ENCODE measurements at places on chromosomes 16 and 17. TPM values are rescaled to one million over a fixed set of nuclear protein-coding genes. Genes with fewer than 3 reads are reported as not detected.
A peak's percentile ranks its signal among the peaks of the same experiment; 100 is the strongest.

ERN2 gene
- total RNA-seq: 0.11 TPM

DNA sequence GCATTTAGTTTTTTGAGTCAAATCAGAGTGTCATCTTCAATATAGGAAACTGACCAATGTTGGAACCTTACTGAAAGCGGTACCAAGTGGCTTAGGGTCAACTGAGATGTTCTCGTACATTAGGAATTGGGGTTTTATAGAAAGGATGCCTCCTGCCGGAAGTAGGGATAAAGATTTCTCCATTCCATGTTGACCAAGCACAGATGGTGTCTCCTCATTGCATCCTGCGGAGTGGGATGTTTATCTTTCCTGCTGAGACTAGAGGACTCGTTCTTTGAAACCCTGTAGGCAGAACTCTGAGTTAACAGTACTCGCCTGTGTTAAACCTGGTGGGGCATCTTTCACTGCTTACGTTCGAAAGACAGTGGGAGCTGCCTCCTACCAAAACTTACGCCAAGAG is 1.4 kb downstream of the SHISA6 start:
- H3K4me3 ChIP-seq: no peak overlapping the region
- no peaks in the 10 kb centered on the region for H3K36me3 ChIP-seq
- no peak overlapping the region for H3K27ac ChIP-seq
- no peak for DNase-seq
- no peaks in the 10 kb centered on the region for H3K4me1 ChIP-seq

DNA sequence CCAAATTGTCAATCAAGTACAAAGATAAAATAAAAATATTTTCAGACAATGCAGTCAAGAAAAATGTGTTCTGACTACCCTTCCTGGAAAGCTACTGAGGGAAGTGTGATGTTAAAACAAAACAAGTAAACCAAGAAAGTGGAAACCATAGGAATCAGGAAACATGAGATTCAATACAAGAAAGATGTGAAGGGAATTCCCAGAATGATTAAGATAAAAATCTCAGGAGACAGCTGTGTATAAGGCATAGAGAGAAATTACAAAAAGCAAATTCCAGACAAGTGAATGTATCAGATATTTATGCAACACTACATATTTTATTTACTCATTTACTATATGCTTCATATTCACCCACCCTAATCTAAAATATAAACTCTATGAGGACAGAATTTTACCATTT is 32.2 kb downstream of the TRIM37 start:
- no peaks in the 10 kb centered on the region for H3K4me1 ChIP-seq
- H3K27ac ChIP-seq: no peak overlapping the region
- peaks cover 47% of the 10 kb centered on the region for H3K36me3 ChIP-seq
- no peak overlapping the region for H3K4me3 ChIP-seq
- no peaks in the 10 kb centered on the region for H3K27me3 ChIP-seq
- DNase-seq: no peak

ABCA6 gene
- total RNA-seq: not detected

DNA sequence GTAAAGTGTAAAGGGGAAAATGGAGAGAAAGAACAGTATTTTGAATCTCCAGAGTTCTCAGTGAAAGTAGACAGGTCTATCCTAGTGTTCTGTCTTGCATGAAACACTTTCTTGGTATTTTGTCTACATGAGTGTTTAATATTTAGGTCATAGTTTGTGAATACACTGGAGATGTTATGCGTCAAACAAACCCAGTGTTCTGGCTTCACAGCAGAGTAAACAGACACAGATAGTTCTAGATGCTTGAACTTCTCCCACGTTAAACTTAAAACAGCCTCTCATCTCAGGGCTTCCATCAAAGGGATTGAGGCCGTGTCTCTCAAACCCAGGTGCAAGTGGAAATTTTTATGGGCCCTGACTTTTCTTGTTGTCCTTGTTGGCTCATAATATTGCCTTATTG is 48.3 kb downstream of the RBFOX1 start:
- no peak for DNase-seq
- H3K27ac ChIP-seq: no peak overlapping the region
- no peak overlapping the region for H3K4me3 ChIP-seq
- no peaks in the 10 kb centered on the region for H3K27me3 ChIP-seq

DNA sequence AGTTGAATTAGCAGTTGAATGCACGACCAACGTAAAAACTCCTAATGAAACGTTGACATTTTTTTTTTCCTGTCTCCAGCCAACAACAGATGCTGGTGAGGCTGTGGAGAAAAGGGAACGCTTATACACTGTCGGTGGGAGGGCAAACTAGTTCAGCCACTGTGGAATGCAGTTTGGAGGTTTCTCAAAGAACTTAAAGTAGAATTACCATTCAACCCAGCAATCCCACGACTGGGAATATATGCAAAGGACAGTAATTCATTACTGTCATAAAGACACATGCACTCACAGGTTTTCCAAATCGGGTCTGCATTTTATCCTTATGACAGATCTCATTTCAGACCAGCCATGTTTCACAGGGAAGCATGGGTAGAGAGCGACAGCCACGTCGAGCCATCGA is 3.5 kb upstream of the WFDC1 start:
- no peaks in the 10 kb centered on the region for H3K36me3 ChIP-seq
- DNase-seq: no peak
- H3K27ac ChIP-seq: no peak overlapping the region
- H3K27me3 ChIP-seq: no peaks in the 10 kb centered on the region
- peaks cover 15% of the 10 kb centered on the region for H3K4me1 ChIP-seq
- H3K4me3 ChIP-seq: no peak overlapping the region

DNA sequence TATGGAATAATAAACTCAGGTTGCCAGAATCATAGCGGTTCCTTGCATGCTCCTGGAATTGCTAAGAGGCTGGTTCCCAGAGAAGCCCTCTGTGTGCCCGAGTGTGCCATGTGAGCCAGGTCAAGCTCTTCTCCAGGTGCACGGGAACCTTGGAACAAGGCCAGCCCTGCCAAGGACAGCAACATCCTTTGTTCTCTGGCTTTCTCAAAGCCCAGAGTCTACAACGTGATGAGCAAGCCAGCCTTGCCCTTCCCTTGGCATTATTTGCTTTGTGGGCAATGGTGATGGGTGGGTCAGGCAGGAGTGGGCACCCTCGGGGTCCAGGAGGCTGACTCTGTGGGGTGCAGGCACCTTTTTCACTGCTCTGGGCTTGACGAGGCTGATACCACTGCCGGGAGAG is 14.2 kb upstream of the SEC14L1 start:
- H3K4me1 ChIP-seq: no peaks in the 10 kb centered on the region
- no peak overlapping the region for H3K4me3 ChIP-seq
- no peak overlapping the region for H3K27ac ChIP-seq
- no peaks in the 10 kb centered on the region for H3K36me3 ChIP-seq
- no peaks in the 10 kb centered on the region for H3K27me3 ChIP-seq

NQO1 gene
- 2.1 TPM for total RNA-seq

GRCh38 chr17:752620-753219 is 656 bp upstream of the GEMIN4 start:
- H3K4me3 ChIP-seq: peak overlapping the region; percentile 62
- no peaks in the 10 kb centered on the region for H3K27me3 ChIP-seq
- DNase-seq: no peak
- peak overlapping the region; percentile 69 for H3K27ac ChIP-seq
- H3K4me1 ChIP-seq: peaks cover 5% of the 10 kb centered on the region

DNA sequence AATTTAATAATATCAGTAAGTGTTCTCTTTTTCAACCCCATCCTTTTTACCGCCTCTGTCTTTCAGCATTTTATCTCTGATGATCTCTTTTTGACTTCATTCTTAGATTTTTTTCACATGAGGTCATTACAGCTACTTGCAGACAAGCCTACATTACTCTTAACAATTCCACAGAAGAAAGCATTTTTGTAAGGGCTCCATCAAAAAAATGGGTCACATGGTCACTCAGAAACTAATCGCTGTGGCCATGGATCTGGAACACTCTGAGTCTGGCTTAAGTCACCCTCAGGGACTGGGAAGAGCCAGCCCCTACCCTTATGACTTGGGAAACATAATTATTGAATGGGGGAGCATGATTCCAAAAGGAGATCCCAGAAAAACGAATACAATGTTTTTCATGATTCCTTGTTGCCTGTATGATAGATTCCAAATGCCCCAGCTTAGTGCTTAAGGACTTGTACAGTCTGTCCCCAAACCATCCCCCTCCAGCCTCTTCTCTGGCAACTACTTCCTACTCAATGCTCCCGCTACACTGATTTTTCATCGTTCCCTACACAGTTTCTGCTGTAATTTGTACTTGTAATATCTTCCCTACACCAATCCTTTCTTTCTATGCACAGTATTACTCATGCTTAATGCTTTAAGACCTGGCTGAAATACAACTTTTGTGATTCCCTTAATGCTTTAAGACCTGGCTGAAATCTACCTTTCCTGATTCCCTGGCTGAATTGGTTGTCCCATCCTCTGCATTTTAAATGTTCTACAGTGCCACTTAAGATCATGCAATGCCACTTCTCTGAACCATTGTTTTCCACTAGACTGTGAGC is 457.8 kb downstream of the HS3ST4 start:
- DNase-seq: no peak
- H3K36me3 ChIP-seq: no peaks in the 10 kb centered on the region
- peaks cover 2% of the 10 kb centered on the region for H3K27me3 ChIP-seq
- H3K4me1 ChIP-seq: no peaks in the 10 kb centered on the region

DNA sequence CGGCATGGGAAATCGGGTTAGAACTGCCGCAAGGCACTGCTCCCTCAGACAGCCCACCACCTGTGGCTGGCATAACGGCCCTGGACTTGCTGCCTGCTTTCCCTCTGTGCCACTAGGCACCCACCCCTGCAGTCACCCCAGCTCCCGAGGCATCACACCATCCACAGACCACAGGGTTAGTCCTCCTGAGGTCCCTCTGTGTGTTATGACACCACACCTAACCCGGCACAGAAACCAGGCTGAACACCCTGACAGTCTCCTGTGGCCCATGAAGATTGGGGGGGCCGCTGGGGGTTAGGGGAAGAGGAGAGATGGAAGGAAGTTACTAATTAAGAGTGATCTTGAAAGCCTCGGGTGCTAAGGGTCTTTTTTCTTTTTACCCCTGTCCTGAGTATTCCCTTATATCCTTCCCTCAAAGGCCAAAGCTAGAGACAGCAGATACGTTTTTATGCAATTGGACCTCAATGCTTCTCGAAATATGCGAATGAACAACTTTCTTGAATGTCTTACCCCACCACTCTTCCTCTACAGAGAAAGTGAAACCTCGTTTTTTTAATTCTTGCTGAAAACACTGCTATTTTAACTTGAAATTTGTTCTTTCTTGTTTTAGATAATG is 7.0 kb downstream of the CYTH1 start:
- no peak overlapping the region for H3K4me3 ChIP-seq
- H3K36me3 ChIP-seq: no peaks in the 10 kb centered on the region
- no peaks in the 10 kb centered on the region for H3K27me3 ChIP-seq
- peak overlapping the region; percentile 37 for H3K27ac ChIP-seq
- peaks cover 8% of the 10 kb centered on the region for H3K4me1 ChIP-seq
- no peak for DNase-seq

SMIM5 gene
- total RNA-seq: 0.11 TPM

DNA sequence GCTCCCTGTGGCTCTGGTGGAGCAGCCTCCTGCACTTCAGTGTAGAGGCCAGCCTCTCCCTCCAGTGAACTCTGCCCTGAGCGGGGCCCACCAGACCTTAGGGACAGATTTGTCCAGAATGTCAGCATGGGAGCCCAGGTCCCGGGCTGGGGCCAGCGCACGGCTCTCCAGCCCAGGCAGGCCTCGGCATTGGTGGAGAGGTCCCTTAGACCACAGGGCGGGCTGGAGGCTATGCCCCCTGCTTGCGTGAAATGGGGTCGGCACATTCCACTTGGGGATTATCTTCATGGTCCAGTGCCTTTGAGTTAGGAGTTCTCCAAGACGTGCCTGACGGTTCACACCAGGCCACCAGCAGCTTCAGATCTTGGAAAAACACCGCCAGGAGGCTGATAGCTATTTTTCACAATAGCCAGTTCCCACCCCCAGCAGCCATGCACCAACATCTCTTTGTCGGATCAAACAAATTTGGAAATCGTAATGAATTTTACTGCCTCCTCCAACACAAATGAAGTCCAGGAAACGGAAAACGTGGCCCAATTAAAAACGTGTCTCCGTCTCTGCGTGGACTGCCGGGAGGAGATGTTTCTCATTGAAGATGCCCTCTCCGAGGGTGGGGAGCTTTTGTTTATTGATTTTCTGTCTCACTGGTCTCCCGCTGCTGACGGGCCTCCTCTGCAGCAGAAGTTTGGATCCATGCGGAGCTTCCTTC is 110.0 kb upstream of the CIBAR2 start:
- DNase-seq: no peak
- H3K4me3 ChIP-seq: no peak overlapping the region
- no peaks in the 10 kb centered on the region for H3K27me3 ChIP-seq
- peaks cover 18% of the 10 kb centered on the region for H3K4me1 ChIP-seq
- no peak overlapping the region for H3K27ac ChIP-seq

GRCh38 chr17:46125831-46126230 is 67.4 kb downstream of the KANSL1 start:
- peak overlapping the region; percentile 17 for H3K27ac ChIP-seq
- no peaks in the 10 kb centered on the region for H3K36me3 ChIP-seq
- no peak overlapping the region for H3K4me3 ChIP-seq
- peaks cover 76% of the 10 kb centered on the region for H3K4me1 ChIP-seq
- H3K27me3 ChIP-seq: no peaks in the 10 kb centered on the region

- DNase-seq: no peak
- H3K4me1 ChIP-seq: no peaks in the 10 kb centered on the region
- peaks cover 17% of the 10 kb centered on the region for H3K27me3 ChIP-seq
- no peak overlapping the region for H3K4me3 ChIP-seq
- H3K36me3 ChIP-seq: no peaks in the 10 kb centered on the region
These were observed 6.6 kb downstream of the ABCA5 start for GRCh38 chr17:69320210-69320907.

IL21R gene
- total RNA-seq: not detected

- no peak overlapping the region for H3K27ac ChIP-seq
- H3K27me3 ChIP-seq: no peaks in the 10 kb centered on the region
- H3K4me3 ChIP-seq: no peak overlapping the region
- no peaks in the 10 kb centered on the region for H3K4me1 ChIP-seq
- no peaks in the 10 kb centered on the region for H3K36me3 ChIP-seq
These were observed 10.8 kb upstream of the USP31 start for GRCh38 chr16:23160082-23160481.

RASL10B gene
- 108 TPM for total RNA-seq

GPRC5B gene
- total RNA-seq: 15.5 TPM

- no peak for DNase-seq
- peaks cover 7% of the 10 kb centered on the region for H3K4me1 ChIP-seq
- H3K27ac ChIP-seq: no peak overlapping the region
These were observed 129.6 kb downstream of the CPPED1 start for GRCh38 chr16:12674071-12674470.

DNA sequence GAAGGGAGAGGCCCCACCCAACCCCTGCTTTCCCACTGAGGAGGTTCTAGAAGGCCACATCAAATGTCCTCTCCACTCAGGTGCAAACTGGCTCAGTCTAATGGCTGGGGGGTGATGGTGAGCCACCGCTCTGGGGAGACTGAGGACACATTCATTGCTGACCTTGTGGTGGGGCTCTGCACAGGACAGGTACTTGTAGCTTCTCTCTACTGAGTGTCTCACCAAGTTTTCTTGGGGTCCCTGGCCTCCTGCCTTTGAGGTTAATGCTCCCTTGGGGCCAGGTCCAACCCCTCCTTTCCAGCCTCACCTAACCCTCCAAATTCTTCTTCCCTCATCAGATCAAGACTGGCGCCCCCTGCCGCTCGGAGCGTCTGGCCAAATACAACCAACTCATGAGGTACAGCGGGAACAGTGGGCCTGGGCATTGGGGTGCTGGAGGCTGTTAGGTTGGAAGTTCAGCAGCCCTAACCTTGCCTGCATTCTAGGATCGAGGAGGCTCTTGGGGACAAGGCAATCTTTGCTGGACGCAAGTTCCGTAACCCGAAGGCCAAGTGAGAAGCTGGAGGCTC is 5.7 kb downstream of the ENO3 start:
- peaks cover 29% of the 10 kb centered on the region for H3K4me1 ChIP-seq
- peaks cover 33% of the 10 kb centered on the region for H3K36me3 ChIP-seq
- no peak overlapping the region for H3K4me3 ChIP-seq
- peak overlapping the region; percentile 72 for H3K27ac ChIP-seq
- no peaks in the 10 kb centered on the region for H3K27me3 ChIP-seq
